CD8-positive, alpha-beta T cell (primary cell): ENCODE measurements at places on chromosomes 12 and 14.
A peak's percentile ranks its signal among the peaks of the same experiment; 100 is the strongest.

- DNase-seq: peak; percentile 51
Observed at GRCh38 chr14:64549791-64550620, at the start of gene PPP1R36. Gene PPP1R36, plus strand, starts transcription at chr14:64549961. Its CDS starts 37 bp downstream, at chr14:64549998.

DNA sequence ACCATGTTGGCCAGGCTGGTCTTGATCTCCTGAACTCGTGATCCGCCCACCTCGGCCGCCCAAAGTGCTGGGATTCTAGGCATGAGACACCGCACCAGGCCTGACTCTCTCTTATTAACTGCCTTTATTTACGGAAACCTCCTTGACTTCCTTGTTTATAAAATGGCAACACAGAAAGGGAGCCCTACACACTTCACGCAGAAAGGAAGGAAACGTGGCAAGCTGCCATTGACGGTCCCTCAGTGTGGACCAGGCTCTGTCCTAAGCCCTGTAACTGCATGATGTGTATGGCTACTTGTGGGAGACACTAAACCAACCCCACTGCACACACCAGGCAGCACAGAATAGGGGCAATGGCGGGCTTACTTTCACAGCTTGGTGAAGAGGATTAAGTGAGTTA is 11.7 kb downstream of the CINP start:
- no peak for DNase-seq

- DNase-seq: no peak
Observed at GRCh38 chr14:81589381-81590065, 55.9 kb upstream of the SEL1L start.

DNA sequence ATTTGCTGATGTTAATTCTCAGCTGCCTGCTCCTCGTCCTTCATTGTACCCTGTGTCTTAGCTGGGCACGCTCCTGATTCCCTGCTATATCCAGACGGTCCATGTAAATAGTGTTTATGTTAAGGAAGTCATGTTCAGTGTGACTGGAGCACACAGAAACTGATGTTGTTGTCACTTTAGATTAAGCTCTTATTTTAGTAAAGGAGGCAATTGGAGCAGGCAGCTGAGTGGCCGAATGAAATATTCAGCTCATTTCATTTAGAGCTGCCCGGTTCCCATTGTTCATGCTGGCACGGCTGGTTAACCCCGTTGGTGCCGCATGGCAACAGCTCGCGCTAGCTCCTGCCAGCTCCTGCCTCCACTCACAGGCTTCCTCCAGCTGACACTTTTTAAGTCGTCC is 446.8 kb upstream of the SOX5 start:
- DNase-seq: no peak

- no peak for DNase-seq
Observed at GRCh38 chr14:50068496-50068895, 47.9 kb downstream of the VCPKMT start.

GRCh38 chr12:130131025-130131424 is 31.2 kb upstream of the FZD10 start:
- DNase-seq: no peak

GRCh38 chr12:27865421-27865820 is 85.4 kb upstream of the MANSC4 start:
- no peak for DNase-seq

GRCh38 chr14:68910540-68910939 is 68.6 kb downstream of the ACTN1 start:
- peak; percentile 36 for DNase-seq

DNA sequence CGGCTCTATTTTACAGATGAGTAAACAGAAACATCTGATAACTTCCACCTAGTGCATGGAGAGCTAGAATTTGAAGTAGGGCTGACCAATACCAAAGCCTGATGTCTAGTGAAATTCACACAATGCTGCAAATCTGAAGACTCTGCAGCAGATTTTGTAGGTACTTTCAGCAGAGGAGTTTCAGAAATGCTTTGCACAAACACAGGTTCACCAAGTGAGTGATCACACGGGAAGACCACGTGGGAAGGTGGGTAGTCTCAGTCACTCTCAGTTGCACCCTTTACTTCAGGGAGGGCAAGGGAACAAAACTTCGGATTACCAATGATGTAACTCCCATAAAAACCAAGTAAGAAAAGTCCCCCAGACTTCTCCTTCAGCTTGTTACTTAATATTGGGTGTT is 63.3 kb upstream of the DAAM1 start:
- DNase-seq: no peak

DNA sequence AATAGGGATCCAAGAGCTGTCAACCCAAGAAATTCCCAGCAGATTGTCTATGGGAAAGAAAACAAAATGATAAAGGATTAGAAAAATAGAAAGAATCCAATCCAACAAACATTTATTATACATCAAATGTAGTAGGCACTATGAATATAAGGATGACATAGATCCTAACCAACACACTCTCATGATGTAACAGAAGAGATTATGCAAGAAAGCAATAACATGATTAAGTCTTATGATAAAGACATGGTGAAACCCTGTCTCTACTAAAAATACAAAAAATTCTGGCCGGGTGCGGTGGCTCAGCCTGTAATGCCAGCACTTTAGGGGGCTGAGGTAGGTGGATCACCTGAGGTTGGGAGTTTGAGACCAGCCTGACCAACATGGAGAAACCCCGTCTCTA is 2.7 kb downstream of the MED6 start:
- DNase-seq: no peak

DNA sequence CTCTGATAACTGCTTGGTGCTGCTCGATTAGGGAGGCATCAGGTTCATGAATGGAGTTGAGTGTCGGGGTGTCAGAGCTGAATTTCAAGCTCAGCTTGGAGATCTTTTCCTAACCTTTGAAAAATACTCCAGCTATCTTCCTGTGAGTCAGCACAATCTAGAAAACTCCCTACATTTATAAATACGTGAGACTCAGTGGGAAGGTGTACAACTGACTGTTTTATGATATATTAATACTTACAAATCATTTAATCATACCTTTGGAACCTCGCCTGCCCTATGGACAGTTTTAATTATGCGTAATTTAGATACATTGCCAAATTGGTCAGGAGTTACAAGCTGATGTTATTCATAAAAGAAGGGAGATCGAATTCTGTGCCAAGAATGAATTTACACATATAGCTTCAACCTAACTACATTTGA is 961 bp downstream of the CMAS start:
- no peak for DNase-seq

DNA sequence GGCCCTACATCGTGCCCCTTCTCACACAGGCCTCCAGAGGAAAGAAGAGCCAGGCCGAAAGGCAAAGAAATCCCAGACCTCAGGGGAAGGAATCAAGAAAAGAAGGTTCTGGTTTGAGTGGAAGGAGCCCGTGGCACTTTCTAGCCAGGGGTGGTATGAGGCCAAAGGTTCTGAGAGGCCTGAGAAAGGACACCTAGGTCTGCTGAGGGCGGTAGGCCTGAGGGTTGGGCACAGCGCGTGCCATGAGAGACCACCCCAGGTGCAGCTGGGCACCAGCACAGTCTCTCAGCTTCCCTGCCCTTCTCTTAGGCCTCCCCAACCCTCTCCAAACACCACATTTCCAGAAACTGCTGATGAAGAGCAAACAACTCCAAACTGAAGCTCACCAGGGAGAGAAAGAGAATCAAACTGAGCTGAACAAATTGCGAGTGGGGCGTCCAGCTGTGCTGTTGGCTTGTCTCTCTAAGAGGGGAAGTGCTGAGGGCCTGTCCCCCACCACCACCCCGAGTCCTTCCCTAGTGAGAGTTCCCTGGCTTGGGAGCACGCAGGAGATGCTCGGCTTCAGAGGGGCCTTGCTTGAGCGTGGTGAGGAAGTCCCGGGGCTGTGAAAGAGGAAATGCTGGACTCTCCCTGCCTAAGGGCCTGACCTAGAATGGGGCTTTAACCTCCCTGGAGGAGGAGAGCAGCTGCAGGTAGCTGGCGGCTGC is 184.8 kb downstream of the ZFP36L1 start:
- DNase-seq: no peak

DNA sequence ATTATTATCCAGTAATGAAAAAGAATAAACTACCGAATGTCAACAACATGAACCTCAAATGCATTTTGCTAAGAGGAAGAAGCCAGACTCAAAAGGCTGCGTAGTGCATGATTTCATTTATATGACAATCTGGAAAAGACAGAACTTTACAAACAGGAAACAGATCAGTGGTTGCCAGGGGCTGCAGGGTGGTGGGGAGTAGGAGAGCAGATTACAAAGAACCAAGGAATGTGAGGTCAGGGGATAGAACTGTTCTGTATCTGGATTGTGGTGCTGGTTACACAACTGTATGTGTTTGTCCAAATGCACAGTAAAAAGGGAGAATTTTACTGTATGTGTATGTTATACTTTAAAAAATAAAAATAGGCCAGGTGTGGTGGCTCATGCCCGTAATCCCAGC is 89.7 kb upstream of the MYL2 start:
- no peak for DNase-seq

DNA sequence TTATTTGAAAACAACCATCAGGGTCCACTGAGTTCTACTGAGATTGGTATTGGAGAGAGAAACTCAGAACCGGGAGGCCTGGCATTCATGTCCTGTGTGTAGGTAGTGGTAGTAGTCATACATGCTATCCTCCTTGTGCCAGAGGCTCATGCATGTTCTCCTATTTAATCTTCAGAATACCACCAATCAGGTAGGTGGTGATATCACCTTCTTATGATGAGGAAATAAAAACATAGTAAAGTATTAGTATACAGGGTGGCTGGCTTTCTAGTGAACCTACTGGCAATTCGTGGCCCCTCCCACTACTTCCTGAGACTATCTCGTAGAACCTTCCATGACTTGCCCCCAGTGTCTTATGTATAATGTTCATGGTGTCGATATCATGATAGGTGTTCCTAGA is 40.5 kb upstream of the EID3 start:
- no peak for DNase-seq

- no peak for DNase-seq
Observed at GRCh38 chr12:62003701-62004100, 256.5 kb upstream of the USP15 start.

DNA sequence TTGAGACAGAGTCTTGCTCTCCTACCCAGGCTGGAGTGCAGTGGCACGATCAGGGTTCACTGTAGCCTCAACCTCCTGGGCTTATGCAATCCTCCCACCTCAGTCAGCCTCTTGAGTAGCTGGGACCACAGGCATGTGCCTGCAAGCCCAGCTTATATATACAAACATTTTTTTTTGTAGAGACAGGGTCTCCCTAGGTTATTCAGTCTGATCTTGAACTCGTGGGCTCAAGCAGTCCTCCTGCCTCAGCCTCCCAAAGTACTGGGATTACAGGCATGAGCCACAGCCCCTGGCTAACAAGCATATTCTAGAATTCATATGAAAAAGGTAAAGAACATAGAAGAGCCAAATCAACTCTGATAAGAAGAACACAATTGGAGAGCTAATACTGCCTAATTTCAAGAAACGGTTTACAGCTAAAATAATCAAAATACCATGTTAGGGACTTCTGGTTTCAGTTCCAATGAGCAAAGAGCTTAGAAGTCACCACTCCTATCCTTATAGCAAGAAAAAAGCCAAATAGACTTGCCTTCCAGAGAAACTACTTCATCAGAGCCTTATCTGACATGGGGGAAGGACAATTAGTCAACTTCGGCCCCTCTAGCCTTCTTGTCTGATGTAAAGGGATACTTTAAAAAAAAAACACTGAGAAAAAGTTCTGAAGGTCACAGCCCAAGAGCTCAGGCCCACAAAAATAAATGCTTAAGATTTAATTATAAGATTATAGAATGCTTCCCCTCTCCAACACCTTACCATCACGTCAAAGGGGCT is 37.6 kb downstream of the TMEM116 start:
- DNase-seq: no peak

- peak; percentile 67 for DNase-seq
Observed at GRCh38 chr14:76876076-76876475, 49.9 kb downstream of the LRRC74A start.

DNA sequence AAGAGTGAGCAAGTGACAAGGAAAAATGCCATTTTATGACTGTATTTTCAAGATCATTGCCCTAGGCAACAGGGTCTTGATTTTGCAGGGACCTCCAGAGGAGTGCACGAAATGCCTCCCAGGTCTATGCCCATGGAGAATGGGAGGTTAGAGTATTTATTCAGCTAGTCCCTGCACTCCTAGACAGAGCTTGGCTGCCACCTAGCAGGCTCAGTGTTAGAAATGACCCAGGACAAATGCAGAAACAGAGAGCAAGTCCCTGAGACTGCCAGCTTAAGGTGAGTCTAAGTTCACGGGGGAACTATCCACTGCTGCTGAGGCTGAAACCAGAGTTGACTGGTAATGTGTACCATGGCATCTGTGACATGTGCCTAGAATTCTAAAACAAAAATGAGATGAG is 506.4 kb downstream of the MED13L start:
- no peak for DNase-seq

DNA sequence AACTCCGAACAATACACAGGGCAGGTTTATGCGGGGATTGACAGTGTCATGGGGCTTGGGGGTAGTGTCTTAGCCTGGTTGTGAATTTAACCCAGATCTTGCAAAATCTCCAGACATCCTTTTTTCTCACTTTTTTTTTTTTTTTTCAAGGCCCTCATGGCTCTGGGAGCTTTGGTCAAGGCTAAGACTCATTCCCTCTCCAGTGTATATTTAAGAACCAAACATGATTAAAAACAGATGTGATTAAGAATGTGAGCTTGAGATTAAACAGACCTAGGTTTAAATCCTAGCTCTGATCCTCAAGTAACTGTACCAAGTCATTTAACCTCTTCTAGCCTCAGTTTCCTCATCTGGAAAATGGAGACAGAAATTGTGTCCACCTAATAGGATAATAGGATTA is 151.7 kb upstream of the FUT8 start:
- no peak for DNase-seq

DNA sequence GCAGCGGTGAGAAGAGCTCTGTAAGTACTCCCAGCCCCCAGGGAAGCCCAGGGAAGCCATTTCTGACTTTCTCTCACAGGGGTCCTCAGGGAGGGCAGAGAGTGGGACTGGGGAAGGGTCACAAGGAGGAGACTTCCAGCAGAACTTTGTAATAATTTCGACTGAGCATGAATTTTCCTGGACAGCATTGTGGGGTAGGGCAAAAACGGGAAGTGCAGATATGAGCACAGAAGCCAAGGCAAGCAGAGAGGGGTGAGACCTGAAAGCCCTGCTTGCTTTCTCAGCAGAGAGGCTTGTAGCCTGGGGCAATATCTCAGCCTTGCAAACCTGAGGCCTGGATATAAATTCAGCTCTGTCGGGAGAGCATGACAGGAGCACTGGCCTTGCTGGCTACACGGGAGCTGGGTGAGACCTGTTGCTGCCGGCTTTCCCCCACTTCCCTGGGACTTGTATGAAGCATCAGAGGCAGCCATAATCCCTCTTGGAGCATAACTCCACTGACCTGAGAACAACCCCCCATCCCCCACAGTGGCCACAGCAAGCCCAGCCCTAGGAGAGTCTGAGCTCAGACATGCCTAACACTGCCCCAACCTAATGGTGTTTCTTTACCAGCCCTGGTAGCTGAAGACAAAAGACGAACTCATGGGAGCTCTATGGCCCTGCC is 9.8 kb upstream of the IQSEC3 start:
- no peak for DNase-seq
